Hindlimb muscle (tissue), 1 donor: ENCODE measurements at places on chromosomes 16 and 17. TPM values are rescaled to one million over a fixed set of nuclear protein-coding genes. Genes with fewer than 3 reads are reported as not detected.
A peak's percentile ranks its signal among the peaks of the same experiment; 100 is the strongest.

Gene RNU2-1
- 2.1 TPM for polyA plus RNA-seq

Gene SLC5A10
- polyA plus RNA-seq, result 0.12 TPM

Gene PRR35
- 0.14 TPM for polyA plus RNA-seq

Gene PDIA2
- 0.77 TPM for polyA plus RNA-seq

Gene E2F4
- 40.9 TPM for polyA plus RNA-seq

Gene SLC2A4
- polyA plus RNA-seq, result 42.0 TPM

Gene SECTM1
- polyA plus RNA-seq, result 5.5 TPM

Gene OMG
- polyA plus RNA-seq, result 0.27 TPM

DNA sequence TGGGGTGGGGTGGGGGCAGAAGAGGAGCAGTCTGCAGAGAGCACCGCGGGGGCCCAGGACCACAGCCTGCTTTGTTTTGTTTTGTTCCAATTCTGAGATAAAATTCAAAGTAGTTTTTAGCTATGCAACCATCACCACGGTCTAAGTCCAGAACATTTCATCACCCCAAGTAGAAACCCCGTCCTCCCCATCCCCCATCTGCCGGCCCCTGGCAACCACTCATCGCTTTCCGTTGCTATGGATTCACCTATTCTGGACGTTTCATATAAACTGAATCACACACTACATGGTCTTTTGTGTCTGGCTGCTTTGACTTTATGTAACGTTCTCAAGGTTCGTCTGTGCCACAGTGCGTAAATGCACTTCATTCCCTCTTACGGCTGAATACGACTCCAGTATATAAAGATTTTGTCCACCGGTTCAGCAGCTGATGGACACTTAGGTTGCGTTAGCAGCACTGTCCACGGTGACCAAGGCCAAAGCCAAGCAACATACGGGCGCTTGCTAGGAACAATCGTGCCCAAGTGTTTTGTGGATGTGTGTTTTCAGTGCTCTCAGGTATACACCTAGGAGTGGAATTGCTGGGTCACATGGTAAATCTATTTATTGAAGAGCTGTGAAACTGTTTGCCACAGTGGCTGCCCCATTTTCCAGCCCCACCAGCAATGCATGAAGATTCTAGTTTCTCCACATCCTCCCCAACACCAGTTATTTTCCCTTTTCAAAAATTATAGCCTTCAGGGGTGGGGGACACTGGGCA is 27.7 kb upstream of the RASD1 start:
- DNase-seq, result no peak

GRCh38 chr16:55062442-55062841 is 131.8 kb downstream of the IRX5 start:
- no peak for DNase-seq

DNA sequence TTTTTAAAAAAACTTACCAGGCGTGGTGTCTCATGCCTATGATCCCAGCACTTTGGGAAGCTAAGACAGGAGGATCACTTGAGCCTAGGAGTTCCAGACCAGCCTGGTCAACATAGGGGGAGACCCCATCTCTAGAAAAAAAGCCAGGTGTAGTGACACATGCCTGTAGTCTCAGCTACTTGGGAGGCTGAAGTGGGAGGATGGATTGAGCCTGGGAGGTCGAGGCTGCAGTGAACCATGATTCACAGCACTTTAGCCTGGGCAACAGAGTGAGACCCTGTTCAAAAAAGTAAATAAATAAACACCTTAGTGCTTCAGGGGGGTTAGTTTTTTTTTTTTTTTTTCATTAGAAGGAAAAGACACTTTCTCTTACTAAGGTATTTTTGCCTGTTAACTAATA is 58.9 kb upstream of the LRRC37A3 start:
- DNase-seq, result no peak

- DNase-seq, result no peak
These were observed 39.9 kb upstream of the MRC2 start for GRCh38 chr17:62587554-62587953.

DNA sequence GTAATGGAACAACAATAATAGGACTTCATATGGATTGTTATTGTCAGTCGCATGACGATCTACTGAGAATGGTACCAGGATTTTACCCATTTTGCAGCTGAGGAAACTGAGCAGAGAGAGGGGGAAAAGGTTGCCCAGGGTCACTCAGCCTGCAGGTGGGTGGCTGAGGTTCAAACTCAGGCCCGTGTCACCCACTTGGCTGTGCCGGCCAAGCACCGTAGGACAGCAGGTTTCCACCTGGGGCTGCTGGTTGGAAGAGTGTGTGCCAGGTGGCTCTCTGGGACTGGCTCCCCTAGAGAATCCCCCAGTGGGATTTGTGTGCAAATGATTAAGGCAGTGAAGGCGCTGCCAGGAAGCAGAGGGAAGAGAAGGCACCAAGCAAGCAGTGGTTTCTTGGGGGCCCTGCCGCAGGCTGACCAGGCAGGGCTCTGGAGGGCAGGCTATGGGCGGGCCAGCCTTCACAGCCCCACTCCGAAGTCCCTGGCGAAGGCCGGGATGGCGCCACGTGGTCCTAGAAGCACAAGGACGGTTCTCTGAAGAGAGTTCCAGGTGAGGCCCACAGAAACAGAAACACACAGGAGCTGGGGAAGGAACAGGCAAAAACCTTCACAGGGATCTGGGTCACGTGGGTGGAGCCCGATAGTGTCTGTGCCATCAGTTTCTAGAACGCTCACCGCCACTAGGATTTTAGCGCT is 163.5 kb downstream of the IRF8 start:
- DNase-seq, result no peak

GRCh38 chr17:71699907-71700306 is 420.9 kb upstream of the SOX9 start:
- no peak for DNase-seq

GRCh38 chr16:49281843-49282642 is 405 bp upstream of the CBLN1 start:
- DNase-seq, result peak; percentile 69

GRCh38 chr17:28124962-28125361 is 82.5 kb downstream of the NLK start:
- no peak for DNase-seq

- DNase-seq, result no peak
These were observed 1100.6 kb upstream of the RBFOX1 start for GRCh38 chr16:6232056-6232455.

DNA sequence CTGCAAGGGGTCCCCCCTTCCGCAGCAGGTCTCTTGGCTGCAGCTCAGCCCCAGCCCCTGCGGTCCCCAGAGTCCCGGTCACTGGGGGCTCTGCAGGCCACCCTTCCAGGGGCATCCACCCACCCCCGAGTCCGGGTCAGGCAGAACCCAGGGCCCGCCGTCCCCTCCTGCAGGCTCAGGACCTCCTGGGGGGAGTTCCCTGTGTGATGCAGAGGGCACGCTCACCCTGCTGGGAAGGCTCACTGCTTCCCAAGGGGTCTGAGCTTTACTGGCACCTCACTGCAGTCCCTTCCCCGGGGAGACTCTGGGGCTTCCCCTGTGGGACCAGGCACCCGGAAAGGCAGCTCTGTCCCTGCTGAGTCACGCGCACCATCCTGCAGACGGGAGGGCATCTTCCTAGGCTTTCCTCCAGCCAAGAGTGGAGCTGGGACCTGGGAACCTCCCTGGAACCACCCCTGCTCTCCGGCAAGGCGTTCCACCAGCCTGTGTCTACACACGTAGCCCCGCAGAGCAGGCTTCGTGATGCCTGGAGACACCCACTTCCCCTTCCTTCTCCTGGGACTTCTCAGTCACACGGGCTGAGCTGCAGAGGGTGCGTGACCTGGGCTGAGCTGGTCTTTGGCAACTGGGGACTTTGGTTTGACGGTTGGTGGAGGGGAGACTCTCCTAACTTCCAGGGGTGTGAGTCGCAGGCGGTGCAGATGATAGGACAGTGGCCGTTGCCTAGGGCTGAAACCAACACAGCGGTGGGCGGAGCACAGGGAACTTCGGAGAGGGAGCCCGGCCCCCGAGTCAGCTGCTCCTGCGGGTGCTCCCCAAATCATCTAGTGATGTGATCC is 23.4 kb downstream of the SLC25A10 start:
- DNase-seq, result no peak

DNA sequence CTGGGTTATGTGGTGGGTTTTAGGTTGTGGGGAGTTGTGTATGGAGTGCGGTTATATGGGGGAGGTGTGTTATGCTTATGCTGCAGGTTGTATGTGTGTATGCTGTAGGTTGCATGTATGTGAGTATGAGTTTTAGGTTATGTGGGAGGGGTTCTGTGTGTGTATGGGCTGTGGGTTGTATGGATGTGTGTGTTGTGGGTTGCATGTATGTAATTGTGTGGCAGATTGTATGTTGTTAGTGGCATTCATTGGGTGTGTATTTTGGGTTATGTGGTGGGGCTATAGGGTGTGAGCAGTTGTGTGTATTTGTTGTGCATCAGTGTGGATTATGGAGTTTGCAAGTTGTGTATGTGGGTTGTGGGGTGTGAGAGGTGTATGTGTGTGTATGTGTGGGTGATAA is 277.4 kb downstream of the NPIPA8 start:
- DNase-seq, result no peak

- peak; percentile 85 for DNase-seq
These were observed 289.4 kb downstream of the SEC14L1 start for GRCh38 chr17:77429969-77430752.

GRCh38 chr16:9136596-9136995 is 45.2 kb downstream of the HAPSTR1 start:
- no peak for DNase-seq

DNA sequence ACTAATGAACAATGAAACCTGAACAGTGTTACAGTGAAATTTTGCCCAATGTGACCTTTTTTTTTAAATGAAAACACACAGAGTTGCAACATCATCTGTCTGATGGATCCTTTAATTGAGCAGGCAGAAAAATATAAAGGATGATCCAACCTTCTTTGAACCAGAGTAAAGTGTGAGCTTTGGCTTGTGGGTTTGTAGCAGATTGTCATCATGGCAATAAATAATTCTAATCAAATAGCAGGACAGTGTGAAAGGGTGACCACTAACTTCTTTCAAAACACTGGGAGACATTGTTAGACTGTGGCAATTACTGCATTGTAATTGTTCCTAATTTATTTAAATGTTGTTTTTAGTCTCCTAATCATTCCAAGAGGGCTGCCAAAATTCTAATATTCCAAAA is 197.2 kb downstream of the CHD9NB start:
- DNase-seq, result no peak

- DNase-seq, result no peak
These were observed 174.1 kb downstream of the ZFHX3 start for GRCh38 chr16:72873853-72874252.

GRCh38 chr16:68740628-68741346 is 3.7 kb downstream of the CDH1 start:
- no peak for DNase-seq

DNA sequence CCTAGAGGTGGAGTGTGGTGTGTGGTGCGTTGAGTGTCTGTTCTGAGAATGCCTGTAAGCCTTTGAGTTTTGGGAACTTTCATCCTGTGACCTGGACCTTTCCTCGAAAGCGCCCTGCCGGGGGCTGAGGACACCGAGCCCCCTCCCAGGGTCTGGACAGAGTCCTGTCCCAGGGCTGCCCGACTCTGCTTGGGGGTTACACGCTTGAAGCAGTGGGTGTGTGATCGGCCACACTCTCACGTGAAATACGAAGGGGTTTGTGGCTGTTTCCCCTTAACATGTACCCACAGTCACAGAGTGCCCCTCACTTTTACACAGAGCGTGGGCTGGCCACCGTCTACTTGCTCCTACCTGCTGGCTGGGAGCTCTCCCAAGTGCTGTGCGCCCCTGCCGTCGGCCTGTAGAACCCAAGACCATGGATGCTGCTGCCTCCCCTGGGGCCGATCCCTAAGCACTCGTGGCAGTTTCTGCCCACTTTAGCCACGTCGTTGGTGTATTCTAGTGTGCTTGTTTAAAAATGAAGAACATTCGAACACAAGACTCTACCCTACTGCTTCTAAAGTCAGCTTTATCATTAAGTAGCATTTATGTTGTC is 6.8 kb downstream of the ZNF750 start:
- no peak for DNase-seq

- no peak for DNase-seq
These were observed 62.9 kb downstream of the SMURF2 start for GRCh38 chr17:64599187-64599676.

DNA sequence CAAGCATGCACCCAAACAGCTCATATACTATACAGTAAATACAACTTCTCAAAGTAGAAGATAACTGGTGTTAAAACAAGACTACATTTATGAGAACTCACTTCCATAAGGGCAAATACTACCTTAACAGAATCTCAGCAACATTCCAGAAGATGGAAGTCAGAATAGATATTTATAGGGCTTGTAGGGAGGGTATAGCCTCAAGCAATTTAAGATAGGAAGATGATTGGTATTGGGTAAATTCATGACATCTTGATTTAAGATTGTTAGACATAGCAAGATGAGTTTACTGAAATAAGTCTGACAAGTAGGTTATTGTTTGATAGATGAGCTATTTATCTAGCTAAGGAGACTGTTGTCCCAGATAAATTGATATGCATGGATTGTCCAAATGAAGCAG is 250.2 kb downstream of the CDH13 start:
- DNase-seq, result no peak

GRCh38 chr17:17387498-17388362 is 84.6 kb downstream of the NT5M start:
- no peak for DNase-seq

- peak; percentile 87 for DNase-seq
These were observed 3.7 kb downstream of the TRAF7 start for GRCh38 chr16:2159175-2159838.

GRCh38 chr16:88377961-88378360 is 4.8 kb upstream of the ZNF469 start:
- no peak for DNase-seq

DNA sequence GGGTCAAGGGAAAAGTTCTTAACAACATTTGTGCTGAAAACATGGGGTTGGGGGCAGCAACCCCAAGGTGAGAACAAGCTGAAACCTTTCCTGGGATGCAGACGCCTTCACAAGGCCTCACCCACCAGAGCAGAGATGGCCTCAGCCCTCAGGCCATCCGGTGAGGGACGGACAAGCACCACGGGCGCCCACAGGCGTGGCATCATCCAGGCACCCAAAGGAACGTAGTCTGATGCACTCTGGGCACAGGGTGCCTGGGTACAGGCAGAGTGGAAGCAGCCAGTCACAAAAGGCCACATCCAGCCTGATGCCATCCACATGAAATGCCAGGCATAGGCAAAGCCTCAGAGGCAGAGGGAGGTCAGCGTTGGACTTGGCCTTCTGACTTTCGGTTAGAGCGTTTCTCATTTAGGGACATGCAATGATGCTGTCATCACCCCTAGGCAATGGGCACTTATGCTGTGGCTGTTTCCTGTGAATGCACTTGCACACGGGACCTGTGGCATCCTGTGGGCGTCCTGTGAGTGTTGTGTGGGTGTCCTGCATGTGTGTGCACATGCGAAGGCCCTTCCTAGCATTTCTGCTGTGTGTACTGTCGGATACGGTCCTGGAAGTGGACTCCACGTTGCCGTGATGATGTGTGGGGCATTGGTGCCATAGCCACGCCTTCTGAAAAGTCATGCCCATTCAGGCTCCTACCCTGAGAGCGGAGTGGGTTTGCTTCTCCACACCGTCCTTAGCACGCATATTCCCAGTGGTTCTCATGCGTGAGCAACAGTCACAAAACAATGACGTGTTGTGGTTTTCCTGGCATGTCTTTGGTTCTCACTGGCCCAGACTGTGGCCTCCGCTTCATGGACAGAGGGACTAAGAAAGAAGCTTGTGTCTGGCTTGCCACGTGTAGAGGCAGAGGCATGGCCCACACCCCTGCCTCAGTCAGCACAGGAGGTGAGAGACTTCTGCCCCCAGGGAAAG is 52.7 kb upstream of the ZNF469 start:
- no peak for DNase-seq
